Pancreas (tissue), 10 donors: ENCODE measurements at places on chromosomes 3 and 15. TPM values are rescaled to one million over a fixed set of nuclear protein-coding genes. Genes with fewer than 3 reads are reported as not detected.

DNA sequence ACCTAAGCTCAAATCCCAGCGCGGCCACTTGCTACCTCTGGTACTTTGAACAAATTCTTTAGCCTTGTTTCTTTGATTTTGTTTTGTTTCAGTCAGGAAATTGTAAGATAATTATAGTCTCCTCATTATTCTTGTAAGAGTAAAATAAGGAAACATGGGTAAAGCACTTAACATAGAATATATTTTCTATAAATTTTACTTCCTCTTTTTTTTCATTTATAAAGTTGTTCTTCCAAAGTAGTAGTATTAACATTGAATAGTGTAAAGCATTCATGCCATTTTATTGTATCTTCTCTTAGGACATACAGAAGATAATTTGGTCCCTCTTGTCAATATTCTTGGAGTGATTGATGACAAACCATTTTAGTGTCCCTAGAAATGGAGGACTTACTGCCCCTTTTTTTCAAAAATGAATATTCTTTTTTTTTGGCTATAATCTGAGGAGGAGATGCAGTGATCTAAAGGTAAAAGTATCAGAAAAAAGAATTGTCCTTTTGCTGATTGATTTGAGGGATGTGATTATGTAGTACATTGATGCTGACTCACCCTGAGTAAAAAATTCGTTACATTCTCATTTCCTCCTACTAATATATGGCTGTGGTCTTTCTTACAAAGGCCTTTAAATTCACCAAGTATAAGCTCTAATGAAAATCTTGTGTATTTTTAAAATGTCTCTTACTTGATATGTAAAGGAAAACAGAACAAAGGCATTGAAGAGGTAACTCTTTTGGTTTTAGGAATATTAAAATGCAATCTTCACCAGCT lies 51.0 kb downstream of the ALCAM start:
- DNase-seq, result no peak
- H3K27ac ChIP-seq, result no peak overlapping the region
- H3K4me3 ChIP-seq, result no peak overlapping the region

DNA sequence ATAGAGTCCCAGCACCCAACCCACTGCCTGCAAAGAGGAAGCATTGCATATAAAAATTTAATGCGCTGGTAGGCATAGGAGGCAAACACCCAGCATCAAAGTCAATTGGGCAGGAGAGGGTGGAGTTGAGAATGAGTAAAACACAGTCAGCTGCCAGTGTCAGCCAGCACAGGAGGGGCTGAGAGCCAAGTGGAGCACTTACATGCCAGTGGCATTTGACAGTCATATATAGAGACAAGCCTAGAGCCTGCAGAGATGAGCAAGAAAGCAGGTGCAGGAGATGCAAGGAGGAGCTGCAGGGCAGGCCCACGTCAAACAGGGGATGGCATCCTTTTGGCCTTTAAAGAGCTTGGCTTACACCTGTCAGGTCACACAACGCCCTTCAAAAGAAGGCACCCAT lies 27.6 kb upstream of the ZFAND6 start:
- no peak overlapping the region for H3K4me3 ChIP-seq
- no peaks in the 10 kb centered on the region for H3K4me1 ChIP-seq
- H3K27ac ChIP-seq, result no peak overlapping the region
- no peaks in the 10 kb centered on the region for H3K27me3 ChIP-seq
- DNase-seq, result no peak
- no peaks in the 10 kb centered on the region for H3K36me3 ChIP-seq

Gene THPO
- not detected for total RNA-seq

Gene TMCC1
- total RNA-seq, result 15.4 TPM

GRCh38 chr3:122014741-122015140 lies 7.3 kb downstream of the ILDR1 start:
- no peak for DNase-seq
- H3K36me3 ChIP-seq, result no peaks in the 10 kb centered on the region
- no peak overlapping the region for H3K27ac ChIP-seq
- H3K4me3 ChIP-seq, result no peak overlapping the region

Gene EFCAB12
- 0.95 TPM for total RNA-seq

- DNase-seq, result no peak
- no peaks in the 10 kb centered on the region for H3K4me1 ChIP-seq
- no peak overlapping the region for H3K4me3 ChIP-seq
- H3K36me3 ChIP-seq, result no peaks in the 10 kb centered on the region
Measured at GRCh38 chr3:87109465-87109864, 117.6 kb upstream of the CHMP2B start.

Gene TRH
- not detected for total RNA-seq

GRCh38 chr3:137763594-137763938 lies 549 bp upstream of the SOX14 start:
- DNase-seq, result no peak
- no peaks in the 10 kb centered on the region for H3K27me3 ChIP-seq
- no peaks in the 10 kb centered on the region for H3K36me3 ChIP-seq
- H3K4me3 ChIP-seq, result no peak overlapping the region

- no peak overlapping the region for H3K4me3 ChIP-seq
- H3K27me3 ChIP-seq, result no peaks in the 10 kb centered on the region
- no peak overlapping the region for H3K27ac ChIP-seq
- no peak for DNase-seq
- no peaks in the 10 kb centered on the region for H3K4me1 ChIP-seq
Measured at GRCh38 chr3:187122261-187122660, 17.0 kb downstream of the RPL39L start.

- peaks cover 12% of the 10 kb centered on the region for H3K4me1 ChIP-seq
- H3K36me3 ChIP-seq, result no peaks in the 10 kb centered on the region
- no peaks in the 10 kb centered on the region for H3K27me3 ChIP-seq
- no peak for DNase-seq
- no peak overlapping the region for H3K27ac ChIP-seq
- H3K4me3 ChIP-seq, result no peak overlapping the region
Measured at GRCh38 chr15:55990516-55990915, 2.9 kb downstream of the NEDD4 start.
